Natural killer cell treated with Interleukin-12 subunit alpha and Interleukin-12 subunit beta and Interleukin-15 and Interleukin-18, amount 100 ng/mL, for 72 hours (primary cell): ENCODE measurements at places on chromosomes 5 and 9.

DNA sequence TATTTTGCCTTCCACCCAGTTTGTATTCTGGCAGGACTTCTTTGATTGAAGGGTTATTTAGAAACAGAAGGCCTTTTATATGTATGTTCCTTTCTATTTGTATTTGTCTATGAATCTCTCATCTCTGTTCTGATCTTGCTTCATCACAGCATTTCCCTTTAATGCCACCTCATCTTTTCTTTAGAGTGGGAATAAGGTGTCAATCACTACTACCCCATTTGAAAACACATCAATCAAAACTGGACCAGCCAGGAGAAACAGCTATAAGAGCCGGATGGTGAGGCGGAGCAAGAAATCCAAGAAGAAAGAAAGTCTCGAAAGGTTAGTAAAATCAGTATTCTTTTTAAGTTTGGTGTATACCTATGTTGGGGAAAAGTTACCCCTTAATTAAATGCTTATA is 36.3 kb downstream of the CD180 start:
- no peak for DNase-seq

- DNase-seq, result no peak
Observed at GRCh38 chr9:114693248-114693855, 11.4 kb upstream of the TEX48 start.

DNA sequence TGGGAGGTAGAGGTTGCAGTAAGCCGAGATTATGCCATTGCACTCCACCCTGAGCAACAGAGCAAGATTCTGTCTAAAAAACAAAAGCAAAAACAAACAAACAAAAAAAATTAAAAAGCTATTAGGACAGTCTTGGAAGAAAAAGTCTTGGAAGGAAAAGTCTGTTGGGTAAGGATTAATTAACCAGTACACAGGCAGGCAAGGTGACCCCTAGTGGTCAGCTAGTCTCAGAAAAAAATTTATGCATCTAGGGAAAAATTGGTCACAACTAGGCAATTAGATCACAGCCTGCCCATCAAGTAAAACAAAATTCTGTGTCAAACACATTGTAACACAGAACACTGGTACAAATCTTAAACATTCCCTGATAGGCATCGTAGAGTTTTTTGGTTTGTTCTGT is 6.7 kb upstream of the ANKRD18B start:
- DNase-seq, result no peak

- DNase-seq, result no peak
Observed at GRCh38 chr9:3541206-3541605, 15.4 kb upstream of the RFX3 start.
